Activated CD8-positive, alpha-beta memory T cell treated with anti-CD3 and anti-CD28 coated beads for 4 hours (primary cell): ENCODE measurements at places on chromosomes 4 and X.
A peak's percentile ranks its signal among the peaks of the same experiment; 100 is the strongest.

- peak; percentile 10 for DNase-seq
These were observed 28.4 kb downstream of the PDHA1 start for GRCh38 chrX:19372170-19372546.

DNA sequence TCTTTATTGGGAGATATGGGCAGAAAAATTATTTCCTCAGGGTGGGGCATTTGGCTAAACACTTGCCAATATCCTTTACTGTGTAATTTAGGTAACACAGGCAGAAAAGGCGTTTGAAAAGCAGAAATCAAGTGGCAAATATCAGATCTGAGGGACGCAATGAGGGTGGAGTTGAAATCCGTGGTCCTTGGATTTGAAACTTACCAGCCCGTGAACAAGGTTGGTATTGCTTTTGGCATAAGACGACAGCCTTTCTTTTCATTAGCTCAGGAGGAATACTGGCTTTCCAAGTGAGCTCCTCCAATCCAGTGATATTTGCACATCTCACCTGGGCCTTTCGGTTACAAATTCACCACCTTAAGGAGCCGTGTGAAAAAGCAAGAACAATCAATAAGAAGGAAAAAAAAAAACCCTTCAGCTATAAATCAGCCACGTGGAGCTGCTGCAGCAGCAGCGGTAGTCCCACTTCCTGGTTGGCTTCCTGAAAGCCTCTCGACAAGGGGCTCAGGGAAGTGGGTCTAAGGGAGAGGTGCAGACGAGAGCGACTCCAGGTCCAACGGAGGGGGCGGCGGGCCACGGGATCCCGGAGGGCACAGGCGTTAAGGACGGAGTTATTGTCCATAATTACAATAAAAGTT lies 734 bp upstream of the GALNT7 start:
- DNase-seq = no peak

DNA sequence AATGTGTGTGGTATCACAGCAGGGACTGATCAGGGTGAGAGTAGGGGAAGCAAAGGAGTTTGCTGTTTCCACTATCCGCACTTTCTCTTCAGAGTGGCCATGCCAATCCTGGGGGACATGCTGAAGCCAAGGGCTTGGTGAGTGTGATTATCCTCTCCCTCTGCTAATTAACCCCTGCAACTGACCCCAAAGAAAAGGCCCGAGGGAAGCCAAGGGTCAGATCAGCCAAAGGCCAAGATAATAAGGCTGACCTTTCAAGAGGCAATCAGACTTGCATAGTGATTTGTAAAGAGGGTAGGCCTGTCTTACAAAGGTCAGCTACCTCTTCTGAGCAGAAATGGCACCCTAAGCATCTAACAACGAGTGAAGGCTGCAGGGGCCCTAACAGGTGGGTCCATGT lies 420.5 kb upstream of the CPEB2 start:
- DNase-seq = no peak

GRCh38 chrX:118231464-118231863 lies 114.4 kb upstream of the WDR44 start:
- DNase-seq = no peak

- DNase-seq = no peak
These were observed 82.7 kb downstream of the TENM3 start for GRCh38 chr4:182325848-182326255.

DNA sequence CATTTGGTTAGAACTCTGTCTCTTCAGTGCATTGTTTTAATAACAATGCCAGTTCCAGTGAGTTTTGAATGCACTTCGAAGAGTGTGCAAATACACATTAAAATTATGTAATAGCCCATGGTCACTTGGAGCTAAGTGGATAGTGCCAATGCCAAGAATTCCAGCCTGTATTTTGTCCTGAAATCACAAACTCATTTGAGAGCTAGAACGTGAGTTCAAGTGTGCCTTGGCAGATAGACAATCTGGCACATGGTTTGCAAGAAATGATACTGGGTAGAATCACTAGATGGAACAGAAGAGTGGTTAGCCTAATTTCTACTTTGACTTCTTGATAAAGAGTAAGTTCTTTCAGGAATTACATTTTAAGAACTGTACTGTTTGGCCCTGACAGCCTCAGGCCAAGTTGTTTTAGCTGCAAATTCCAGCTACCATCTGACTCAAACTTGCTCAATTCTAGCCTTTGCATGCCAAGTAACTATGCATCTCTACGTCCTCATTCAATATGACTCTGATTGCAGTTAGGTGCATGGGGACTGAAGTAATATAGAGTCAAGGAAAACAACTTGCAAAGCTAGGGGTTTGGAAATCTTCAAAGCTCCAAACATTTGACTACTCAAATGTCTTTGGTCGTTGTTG lies 131.9 kb upstream of the SMIM31 start:
- DNase-seq = no peak

GRCh38 chrX:123899701-123900100 lies 39.8 kb downstream of the XIAP start:
- DNase-seq = no peak

DNA sequence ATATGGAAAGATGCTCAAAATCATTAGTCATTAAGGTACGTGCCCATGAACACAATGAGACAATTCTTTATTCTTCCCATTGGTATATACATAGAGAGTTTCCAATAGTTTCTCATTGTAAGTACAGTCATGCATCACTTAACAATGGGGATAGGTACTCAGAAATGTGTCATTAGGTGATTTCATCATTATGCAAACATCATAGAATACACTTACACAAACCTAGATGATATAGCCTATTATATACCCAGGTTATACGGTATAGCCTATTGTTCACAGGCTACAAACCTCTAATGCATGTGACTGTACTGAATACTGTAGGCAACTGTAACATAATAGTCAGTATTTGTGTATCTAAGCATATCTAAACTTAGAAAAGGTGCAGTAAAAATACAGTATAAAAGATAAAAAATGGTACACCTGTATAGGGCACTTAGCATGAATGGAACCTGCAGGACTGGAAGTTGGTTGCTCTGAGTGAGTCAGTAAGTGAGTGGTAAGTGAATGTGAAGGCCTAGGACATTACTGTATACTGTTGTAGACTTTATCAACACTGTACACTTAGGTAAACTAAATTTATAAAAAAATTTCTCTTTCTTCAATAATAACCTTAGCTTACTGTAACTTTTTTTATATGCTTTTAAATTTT lies 49.6 kb downstream of the KLHL13 start:
- DNase-seq = no peak

GRCh38 chr4:88758264-88758663 lies 60.6 kb upstream of the NAP1L5 start:
- no peak for DNase-seq

GRCh38 chr4:80767944-80768343 lies 262.6 kb upstream of the BMP3 start:
- DNase-seq = no peak

- DNase-seq = no peak
These were observed 160.1 kb downstream of the RBMX2 start for GRCh38 chrX:130561930-130562329.

DNA sequence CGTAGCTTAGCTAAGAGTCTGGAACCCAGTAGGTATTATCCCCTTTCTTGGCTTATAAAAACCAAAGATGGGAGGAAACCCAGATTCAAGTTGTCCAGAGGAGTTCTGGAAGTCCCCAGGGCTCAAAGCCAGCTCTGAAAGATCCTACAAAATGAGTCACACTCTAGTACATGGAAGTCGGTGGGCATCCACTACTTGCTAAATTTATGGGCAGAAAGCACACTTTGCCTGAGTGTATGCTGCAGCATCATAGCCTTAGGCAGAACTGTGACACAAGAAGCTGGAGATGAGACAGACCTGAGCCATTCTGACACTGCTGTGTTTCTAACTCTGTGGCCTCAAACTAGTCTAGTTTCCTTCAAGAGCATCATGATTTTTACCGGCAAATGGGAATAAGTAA lies 429.3 kb downstream of the AFF2 start:
- no peak for DNase-seq

GRCh38 chr4:77342170-77342810 lies 185.3 kb downstream of the CCNG2 start:
- no peak for DNase-seq

GRCh38 chrX:20965270-20966044 lies 408.8 kb upstream of the CNKSR2 start:
- DNase-seq = no peak

DNA sequence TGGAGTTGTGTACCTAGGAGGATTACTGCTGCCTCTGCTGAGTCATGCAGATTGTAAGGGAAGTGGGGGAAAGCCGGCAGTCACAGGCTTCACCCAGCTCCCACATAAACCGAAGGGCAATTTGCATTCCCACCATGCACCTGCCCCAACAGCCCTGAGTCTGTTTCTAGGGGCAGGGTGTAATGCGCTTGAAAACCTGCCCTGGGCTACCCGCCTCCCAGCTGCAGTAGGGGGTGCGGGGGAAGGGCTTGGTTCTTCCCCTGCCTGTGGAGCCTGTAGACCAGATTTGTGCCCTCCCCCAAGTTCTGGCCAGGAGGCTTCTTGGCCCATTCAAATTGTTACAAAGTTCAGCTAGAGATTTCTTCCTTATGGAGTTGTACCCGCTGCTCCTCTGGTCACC lies 269.2 kb upstream of the DDX53 start:
- no peak for DNase-seq

DNA sequence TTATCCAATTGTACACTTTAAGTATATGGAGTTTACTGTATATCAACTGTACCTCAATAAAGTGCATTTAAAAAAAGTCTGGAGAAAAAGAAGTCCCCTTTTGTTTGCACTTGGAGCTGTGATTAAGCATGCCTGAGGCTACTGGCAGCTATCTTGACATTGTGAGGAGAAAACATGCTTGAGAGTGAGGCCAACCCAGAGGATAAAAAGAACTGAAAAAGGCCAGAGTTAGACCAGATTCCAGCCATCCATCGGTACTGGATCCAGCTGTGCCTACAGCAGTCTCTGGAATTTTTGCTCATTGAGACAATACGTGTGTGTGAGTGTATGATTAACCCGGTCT lies 57.4 kb downstream of the LGI2 start:
- DNase-seq = no peak
